Heart left ventricle (tissue), 16 donors: ENCODE measurements at places on chromosomes 11 and 22. TPM values are rescaled to one million over a fixed set of nuclear protein-coding genes. Genes with fewer than 3 reads are reported as not detected.

KCTD14 gene
- total RNA-seq, result 1.7 TPM

- H3K36me3 ChIP-seq, result no peaks in the 10 kb centered on the region
- DNase-seq, result no peak
- H3K4me1 ChIP-seq, result no peaks in the 10 kb centered on the region
- H3K27ac ChIP-seq, result no peak overlapping the region
Observed at GRCh38 chr11:107408762-107409211, 48.8 kb downstream of the CWF19L2 start.

DNA sequence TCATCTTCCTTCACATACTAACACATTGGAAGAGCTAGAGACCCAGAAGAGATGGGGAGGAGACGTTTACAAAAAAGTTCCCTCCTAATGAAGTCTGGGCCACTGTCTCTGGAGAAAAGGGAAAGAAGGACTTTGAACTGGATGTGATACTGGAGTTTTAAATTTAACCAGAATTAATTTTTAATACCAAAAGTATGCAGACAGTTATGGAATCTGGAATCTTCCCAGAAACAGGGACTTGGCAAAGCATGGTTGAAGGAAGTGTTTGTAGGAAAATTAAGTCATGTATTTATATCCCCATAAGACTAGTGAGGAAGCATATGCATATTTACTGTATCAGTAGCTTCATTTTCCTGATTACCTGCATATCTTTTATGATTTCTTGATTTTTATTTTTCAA lies 215.5 kb downstream of the TTC28 start:
- H3K36me3 ChIP-seq, result no peaks in the 10 kb centered on the region
- H3K4me3 ChIP-seq, result no peak overlapping the region
- no peak for DNase-seq
- H3K27ac ChIP-seq, result no peak overlapping the region
- no peaks in the 10 kb centered on the region for H3K27me3 ChIP-seq

VSIG10L2 gene
- not detected for total RNA-seq

DNA sequence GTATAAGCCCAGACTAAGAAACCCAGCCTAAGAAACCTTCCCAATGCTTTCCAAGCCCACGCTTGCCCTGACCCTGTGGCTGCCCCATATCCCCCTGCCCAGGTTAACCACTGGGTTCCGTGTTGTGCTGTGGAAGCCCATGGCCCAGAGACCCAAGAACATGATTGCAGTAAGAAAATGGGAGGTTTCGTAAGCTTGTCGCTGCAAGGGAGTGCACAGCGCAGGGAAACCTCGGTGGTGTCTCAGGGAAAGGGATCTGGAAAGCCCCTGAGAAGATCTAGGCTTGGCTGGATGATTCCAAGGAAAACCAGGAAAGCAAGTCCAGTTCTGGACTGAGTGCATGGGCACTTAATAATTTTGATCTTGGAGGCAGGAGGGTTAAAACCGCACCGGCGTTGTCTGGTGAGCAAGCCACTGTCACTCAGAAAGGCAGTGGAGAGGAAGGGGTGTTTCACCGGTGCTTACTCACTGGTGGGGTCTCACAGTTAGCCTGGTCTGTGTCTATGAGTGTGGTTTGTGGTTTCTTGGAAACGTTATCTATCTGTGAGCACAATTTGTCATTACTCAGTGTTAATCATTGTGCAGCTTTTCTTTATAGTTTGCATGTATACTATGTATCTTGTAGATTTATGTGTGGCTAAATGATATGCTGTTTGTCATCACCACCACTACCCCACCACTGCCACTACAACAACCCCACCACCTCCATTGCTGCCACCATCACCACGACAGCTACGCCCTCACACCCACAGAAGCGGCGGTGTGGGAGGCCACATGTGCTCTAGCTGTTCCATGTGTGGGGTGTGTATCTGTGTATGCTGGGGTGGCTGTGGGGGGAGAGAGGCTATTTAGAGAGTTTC lies 53.3 kb upstream of the PRDM11 start:
- no peaks in the 10 kb centered on the region for H3K27me3 ChIP-seq
- peaks cover 12% of the 10 kb centered on the region for H3K4me1 ChIP-seq
- H3K27ac ChIP-seq, result no peak overlapping the region
- DNase-seq, result no peak

DNA sequence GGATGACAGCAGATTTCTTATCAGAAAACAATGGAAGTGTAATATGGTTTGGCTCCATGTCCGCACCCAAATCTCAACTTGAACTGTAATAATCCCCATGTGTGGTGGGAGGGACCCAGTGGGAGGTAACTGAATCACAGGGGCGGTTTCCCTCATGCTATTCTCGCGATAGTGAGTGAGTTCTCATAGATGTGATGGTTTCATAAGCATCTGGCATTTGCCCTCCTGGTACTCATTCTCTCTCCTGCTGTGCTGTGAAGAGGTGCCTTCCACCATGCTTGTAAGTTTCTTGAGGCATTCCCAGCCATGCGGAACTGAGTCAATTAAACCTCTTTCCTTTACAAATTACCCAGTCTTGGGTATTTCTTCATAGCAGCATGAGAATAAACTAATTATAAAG lies 81.0 kb upstream of the SCUBE2 start:
- no peak for DNase-seq
- H3K27me3 ChIP-seq, result no peaks in the 10 kb centered on the region
- peaks cover 6% of the 10 kb centered on the region for H3K4me1 ChIP-seq
- H3K27ac ChIP-seq, result no peak overlapping the region

- no peaks in the 10 kb centered on the region for H3K4me1 ChIP-seq
- H3K27me3 ChIP-seq, result no peaks in the 10 kb centered on the region
- no peak overlapping the region for H3K4me3 ChIP-seq
- H3K27ac ChIP-seq, result no peak overlapping the region
- no peaks in the 10 kb centered on the region for H3K36me3 ChIP-seq
- DNase-seq, result no peak
Observed at GRCh38 chr11:131063638-131064037, 147.4 kb upstream of the SNX19 start.

RAB30 gene
- total RNA-seq, result 23.4 TPM

GRCh38 chr22:40484906-40485669 lies 114.7 kb downstream of the SGSM3 start:
- no peak overlapping the region for H3K27ac ChIP-seq
- peaks cover 45% of the 10 kb centered on the region for H3K4me1 ChIP-seq
- no peaks in the 10 kb centered on the region for H3K36me3 ChIP-seq
- no peak for DNase-seq
- no peaks in the 10 kb centered on the region for H3K27me3 ChIP-seq

- H3K4me3 ChIP-seq, result no peak overlapping the region
- no peaks in the 10 kb centered on the region for H3K4me1 ChIP-seq
- H3K27me3 ChIP-seq, result peaks cover 7% of the 10 kb centered on the region
- H3K36me3 ChIP-seq, result no peaks in the 10 kb centered on the region
- no peak for DNase-seq
Observed at GRCh38 chr11:78902771-78903507, 328.3 kb upstream of the NARS2 start.

GAL gene
- total RNA-seq, result 0.35 TPM

KCNK7 gene
- total RNA-seq, result not detected
